ENCODE measurements at places on chromosomes 5 and 9. TPM values are rescaled to one million over a fixed set of nuclear protein-coding genes. Genes with fewer than 3 reads are reported as not detected.
A peak's percentile ranks its signal among the peaks of the same experiment; 100 is the strongest.

The GCNT4 gene
- total RNA-seq = 2.7 TPM

DNA sequence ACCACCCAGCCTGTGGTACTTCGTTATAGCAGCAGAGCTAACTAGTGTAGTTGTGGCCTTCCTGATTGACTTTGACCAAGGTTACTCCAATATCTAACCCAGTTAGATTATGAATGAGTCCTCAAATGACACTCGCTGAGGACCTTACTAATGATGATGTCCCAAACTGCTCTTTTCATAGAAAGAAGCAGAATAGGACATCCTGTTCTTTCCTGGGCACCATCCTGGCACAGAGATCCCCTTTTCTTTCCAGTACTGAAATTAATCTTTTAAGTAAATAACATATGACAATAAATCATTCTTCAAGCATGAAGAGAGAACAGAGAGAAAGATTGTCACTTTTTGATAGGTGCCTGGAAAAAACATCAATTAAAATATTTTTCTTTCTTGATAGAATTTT is 26.7 kb upstream of the SPINK14 start:
- H3K4me1 ChIP-seq = no peaks in the 10 kb centered on the region
- no peak overlapping the region for H3K27ac ChIP-seq
- DNase-seq = no peak
- no peaks in the 10 kb centered on the region for H3K27me3 ChIP-seq

GRCh38 chr9:134858051-134858841 is 22.4 kb upstream of the FCN2 start:
- DNase-seq = peak; percentile 82
- H3K4me3 ChIP-seq = no peak overlapping the region
- no peak overlapping the region for H3K27ac ChIP-seq
- H3K36me3 ChIP-seq = no peaks in the 10 kb centered on the region
- no peaks in the 10 kb centered on the region for H3K27me3 ChIP-seq

DNA sequence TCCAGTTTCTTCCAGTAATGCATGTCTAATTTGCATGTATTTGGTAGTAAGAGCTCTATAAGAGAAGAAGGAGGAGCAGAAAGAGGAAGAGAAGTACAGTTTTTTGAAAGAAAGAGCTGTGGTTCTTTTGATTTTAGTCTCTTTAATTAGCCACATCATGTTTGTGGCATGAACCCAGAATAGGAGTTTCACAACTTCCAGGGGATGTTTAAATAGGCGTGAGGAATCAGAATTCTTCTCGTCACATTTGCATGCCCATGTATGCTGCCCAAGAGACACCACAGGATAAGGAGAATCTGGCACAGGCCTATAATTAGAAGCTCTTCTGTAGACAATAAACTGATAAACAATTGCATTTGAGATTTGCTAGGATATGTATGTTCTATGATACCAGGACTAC is 78.7 kb downstream of the GAS1 start:
- H3K27me3 ChIP-seq = no peaks in the 10 kb centered on the region
- no peaks in the 10 kb centered on the region for H3K4me1 ChIP-seq
- no peak overlapping the region for H3K27ac ChIP-seq
- DNase-seq = no peak
- H3K4me3 ChIP-seq = no peak overlapping the region

- H3K4me1 ChIP-seq = peaks cover 37% of the 10 kb centered on the region
- H3K27me3 ChIP-seq = no peaks in the 10 kb centered on the region
- peak overlapping the region; percentile 19 for H3K27ac ChIP-seq
- no peak overlapping the region for H3K4me3 ChIP-seq
These were observed 929 bp upstream of the PLPP6 start for GRCh38 chr9:4661165-4661564.

DNA sequence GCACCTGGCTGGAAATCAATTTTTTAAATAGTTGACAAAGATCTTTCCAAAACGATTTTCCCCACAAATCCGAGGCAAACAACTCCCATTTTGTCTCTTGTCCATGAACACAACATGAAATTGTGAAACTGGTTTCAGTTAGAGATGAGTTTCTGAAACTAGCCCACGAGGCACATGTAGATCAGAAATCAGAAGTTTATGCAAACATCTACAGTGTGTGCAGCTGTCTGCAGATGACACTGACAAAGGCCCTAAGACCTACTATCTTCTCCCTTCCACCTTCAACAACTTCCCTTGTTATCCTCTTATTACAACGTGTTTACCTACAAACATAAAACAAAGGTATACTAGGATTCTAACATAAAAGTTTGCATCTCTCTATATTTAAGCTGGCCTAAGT is 183.3 kb downstream of the DIRAS2 start:
- H3K4me1 ChIP-seq = no peaks in the 10 kb centered on the region
- no peak for DNase-seq
- H3K27ac ChIP-seq = no peak overlapping the region
- H3K36me3 ChIP-seq = no peaks in the 10 kb centered on the region

The ZDHHC11B gene
- total RNA-seq = not detected

The CCNJL gene
- 0.88 TPM for total RNA-seq

GRCh38 chr9:100020121-100020795 is 78.5 kb downstream of the ERP44 start:
- no peaks in the 10 kb centered on the region for H3K27me3 ChIP-seq
- H3K27ac ChIP-seq = no peak overlapping the region
- H3K4me3 ChIP-seq = no peak overlapping the region
- DNase-seq = no peak

DNA sequence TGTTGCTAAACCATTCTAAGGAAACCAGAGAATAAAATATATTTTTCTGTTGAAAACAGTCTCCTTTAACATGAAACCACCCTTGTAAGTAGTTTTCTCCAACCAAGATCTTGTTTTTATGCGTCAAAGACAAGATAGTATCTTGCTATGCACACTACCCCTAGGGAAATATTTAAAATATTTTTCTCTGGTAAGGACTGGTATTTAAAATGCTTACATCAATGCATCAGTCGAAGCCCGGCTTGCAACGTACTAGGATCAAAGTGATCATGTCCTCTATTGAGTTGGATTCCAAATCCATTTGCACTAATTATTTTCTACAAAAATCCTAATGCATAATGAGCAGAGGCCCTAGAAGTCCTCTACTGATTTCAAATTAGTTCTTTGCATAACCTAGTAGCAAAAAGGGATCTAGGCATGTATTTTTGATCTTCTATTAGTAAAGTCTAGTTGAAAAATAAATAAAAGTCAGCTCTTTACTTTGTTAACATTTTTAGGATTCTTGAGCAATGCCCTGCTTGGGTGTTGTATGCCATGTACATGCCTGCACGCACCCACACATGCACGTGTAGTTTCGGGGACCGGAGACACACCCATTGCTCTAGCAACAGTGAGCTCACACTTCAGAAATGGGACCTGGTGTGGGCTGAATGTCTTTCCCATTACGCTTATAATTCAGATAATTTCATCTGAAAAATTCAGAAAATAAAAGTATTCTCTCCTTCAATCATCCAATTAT is 165.0 kb upstream of the GPR151 start:
- H3K4me3 ChIP-seq = no peak overlapping the region
- no peak for DNase-seq
- no peaks in the 10 kb centered on the region for H3K27me3 ChIP-seq
- H3K4me1 ChIP-seq = no peaks in the 10 kb centered on the region
- no peaks in the 10 kb centered on the region for H3K36me3 ChIP-seq

The CARD9 gene
- total RNA-seq = 5.1 TPM

DNA sequence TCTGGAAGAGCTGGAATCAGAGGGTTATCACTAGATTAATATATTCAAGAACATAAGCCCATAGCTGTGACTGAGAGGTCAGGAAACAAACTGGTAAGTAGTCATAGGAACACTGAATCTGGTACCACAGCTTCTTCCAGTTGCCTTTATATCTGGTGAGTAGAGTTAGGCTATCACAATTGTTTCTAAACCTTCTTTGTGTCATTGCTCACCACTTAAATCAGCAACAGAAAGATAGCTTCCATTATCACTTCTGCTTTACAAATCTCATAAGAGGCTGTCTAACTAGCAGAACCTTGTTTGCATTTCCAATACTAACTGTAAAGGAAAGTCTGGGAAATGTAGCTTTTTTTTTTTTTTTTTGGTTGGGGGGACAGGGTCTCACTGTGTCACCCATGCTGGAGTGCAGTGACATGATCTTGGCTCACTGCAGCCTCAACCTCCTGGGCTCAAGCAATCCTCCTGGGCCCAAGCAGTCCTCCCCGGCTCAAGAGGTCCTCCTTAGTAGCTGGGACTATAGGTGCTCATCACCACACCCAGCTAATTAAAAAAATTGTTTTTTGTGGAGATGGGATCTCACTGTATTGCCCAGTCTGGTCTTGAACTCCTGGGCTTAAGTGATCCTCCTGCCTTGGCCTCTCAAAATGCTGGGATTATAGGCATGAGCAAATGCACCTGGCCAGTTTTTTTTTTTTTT is 22.0 kb downstream of the CDC42SE2 start:
- H3K4me3 ChIP-seq = no peak overlapping the region
- no peaks in the 10 kb centered on the region for H3K36me3 ChIP-seq
- peaks cover 13% of the 10 kb centered on the region for H3K4me1 ChIP-seq
- no peak for DNase-seq
- H3K27ac ChIP-seq = no peak overlapping the region
- no peaks in the 10 kb centered on the region for H3K27me3 ChIP-seq

GRCh38 chr9:101586651-101587050 is 8.1 kb downstream of the PPP3R2 start:
- H3K4me1 ChIP-seq = no peaks in the 10 kb centered on the region
- DNase-seq = no peak
- H3K27me3 ChIP-seq = no peaks in the 10 kb centered on the region
- H3K27ac ChIP-seq = no peak overlapping the region
- H3K4me3 ChIP-seq = no peak overlapping the region

The NMUR2 gene
- total RNA-seq = not detected

- H3K36me3 ChIP-seq = no peaks in the 10 kb centered on the region
- DNase-seq = no peak
- H3K27me3 ChIP-seq = no peaks in the 10 kb centered on the region
These were observed 202.1 kb downstream of the RFX3 start for GRCh38 chr9:3323714-3324113.

DNA sequence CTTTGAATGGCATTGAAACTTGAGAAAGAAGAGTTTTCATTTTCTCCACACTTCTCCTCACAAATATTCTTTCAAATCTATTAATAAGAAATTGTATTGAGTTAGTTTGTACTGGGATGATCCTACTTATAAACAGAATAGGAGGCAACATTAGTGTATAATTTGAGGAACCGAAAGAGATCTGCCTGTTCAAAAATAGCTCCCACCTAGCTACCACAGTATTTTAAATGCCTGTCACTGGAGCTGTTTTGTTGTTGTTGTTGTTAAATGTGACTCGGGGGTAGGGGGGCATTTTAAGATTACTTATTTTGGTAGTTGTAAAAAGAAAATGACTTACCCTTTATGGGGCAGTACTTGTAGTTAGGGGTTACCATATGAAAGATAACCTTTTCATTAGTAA is 20.1 kb upstream of the HAPLN1 start:
- H3K27me3 ChIP-seq = no peaks in the 10 kb centered on the region
- peaks cover 11% of the 10 kb centered on the region for H3K4me1 ChIP-seq
- no peaks in the 10 kb centered on the region for H3K36me3 ChIP-seq
- H3K4me3 ChIP-seq = no peak overlapping the region

The PCDHGA9 gene
- 6.2 TPM for total RNA-seq

DNA sequence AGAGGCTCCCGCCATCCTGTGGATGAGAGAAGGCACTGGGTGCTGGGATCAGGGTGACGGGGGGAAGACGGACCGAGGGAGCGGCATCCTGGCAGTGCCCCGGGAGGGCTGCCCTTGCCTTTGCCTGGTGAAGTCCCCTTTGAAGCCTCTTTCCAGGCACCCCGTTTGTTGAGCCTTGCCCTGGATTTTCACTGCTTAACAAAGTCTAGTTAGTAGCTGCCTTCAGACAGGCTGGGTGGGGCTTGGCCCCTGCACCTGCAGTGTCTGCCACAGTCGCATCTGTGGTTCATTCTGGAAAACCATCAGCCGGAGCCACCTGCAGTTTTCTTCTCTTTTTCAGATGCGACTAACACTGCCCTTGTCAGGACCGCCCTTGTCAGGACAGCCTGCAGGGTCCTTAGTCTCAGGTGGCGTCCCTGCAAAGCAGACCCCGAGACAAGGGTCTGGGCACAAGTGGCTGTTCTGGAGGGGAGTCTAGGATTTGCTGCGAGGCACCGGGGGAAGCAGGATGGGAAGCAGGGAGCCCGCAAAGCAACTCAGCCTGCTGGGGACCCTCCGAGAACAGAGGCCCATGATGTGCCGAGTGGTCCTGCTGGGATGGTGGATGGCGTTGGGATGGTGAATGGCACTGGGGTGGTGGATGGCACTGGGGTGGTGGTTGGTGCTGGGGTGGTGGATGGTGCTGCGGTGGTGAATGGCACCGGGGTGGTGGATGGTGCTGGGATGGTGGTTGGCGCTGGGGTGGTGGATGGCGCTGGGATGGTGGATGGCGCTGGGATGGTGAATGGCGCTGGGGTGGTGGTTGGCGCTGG is 147.9 kb upstream of the COL5A1 start:
- H3K36me3 ChIP-seq = no peaks in the 10 kb centered on the region
- H3K27me3 ChIP-seq = no peaks in the 10 kb centered on the region
- H3K27ac ChIP-seq = no peak overlapping the region
- H3K4me3 ChIP-seq = no peak overlapping the region

The RGS7BP gene
- under 0.01 TPM for total RNA-seq

The PCDHGA5 gene
- 2.7 TPM for total RNA-seq

The HTR1A gene
- not detected for total RNA-seq

The PIP5K1B gene
- total RNA-seq = not detected

- DNase-seq = no peak
- H3K4me3 ChIP-seq = no peak overlapping the region
- no peaks in the 10 kb centered on the region for H3K36me3 ChIP-seq
- no peak overlapping the region for H3K27ac ChIP-seq
These were observed 32.2 kb upstream of the CDH18 start for GRCh38 chr5:20020247-20020646.

DNA sequence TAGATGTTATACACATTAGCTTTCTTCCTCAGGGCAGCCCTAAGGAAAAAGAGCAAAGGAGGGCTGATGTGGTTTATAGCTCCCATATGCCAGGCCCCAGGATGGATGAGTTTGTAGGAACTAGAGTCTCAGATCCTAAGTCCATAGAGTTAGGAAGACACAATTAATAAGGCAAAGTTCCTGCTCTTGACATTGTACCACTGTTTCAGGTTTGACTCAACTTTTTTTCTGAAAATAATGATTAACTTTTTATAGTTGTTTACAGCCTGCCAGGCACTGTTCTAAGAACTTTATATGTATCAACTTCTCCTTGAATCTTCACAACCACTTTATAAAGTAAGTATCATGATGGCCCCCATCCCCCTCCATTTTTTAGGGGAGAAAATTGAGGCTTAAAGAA is 339.5 kb downstream of the PDE4D start:
- no peaks in the 10 kb centered on the region for H3K27me3 ChIP-seq
- H3K4me1 ChIP-seq = no peaks in the 10 kb centered on the region
- H3K27ac ChIP-seq = no peak overlapping the region
- H3K36me3 ChIP-seq = no peaks in the 10 kb centered on the region

The TSSK1B gene
- total RNA-seq = 0.72 TPM

All from osteoblast (primary cell).